C1 segment of cervical spinal cord (tissue), 14 donors: ENCODE measurements at places on chromosomes 6 and 20.

DNA sequence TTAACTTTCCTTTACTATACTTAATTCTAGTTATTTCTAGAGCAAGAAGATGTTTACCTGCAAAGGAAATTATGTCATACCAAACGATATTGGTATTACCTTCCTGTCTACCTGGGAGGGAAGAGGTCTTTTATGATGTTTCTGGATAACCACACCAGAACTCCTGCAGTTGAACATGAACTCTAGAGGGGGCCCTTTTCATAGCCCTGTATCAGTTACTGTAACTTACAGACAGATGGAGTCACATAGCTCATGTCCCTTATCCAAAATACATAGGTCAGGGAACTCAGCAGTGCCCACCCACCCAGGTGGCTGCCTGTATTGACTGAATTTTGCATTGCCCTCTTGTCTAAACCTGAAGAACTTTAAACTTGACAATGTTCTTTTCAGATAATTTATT, 35.1 kb upstream of the MYL9 start:
- DNase-seq: no peak

- no peak for DNase-seq
Measured at GRCh38 chr20:2349801-2350200, 30.9 kb upstream of the TGM6 start.

DNA sequence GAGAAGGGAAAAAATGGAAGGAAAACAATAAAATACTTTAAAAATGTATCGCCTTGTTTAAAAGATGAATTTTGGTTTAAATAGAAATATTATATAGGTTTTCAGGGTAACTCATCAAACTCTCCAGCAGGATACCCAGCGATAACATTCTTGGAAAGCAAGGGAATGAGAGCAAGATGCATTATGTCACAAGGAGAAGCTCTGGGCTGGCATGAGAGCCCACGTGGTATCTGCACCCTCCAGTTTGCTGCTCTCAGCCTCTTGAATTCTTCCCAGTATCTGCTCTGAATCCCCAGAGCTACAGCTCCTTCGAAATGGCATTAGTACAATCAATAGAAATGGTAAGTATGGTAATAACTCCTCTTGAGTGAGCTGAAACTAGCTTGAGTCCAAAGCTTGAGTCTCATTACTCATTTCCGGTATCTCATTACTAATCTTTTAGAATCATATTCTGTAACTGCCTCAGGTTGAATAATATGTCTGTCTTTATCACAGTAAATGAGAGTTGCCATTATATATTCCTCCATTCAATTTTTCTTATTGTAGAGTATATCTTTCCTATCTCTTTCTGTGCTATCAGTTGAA, 4.9 kb upstream of the TMEM242 start:
- DNase-seq: no peak

- DNase-seq: no peak
Measured at GRCh38 chr6:11209906-11210305, 22.6 kb downstream of the NEDD9 start.

GRCh38 chr6:56638760-56639159, 3.9 kb downstream of the DST start:
- no peak for DNase-seq

DNA sequence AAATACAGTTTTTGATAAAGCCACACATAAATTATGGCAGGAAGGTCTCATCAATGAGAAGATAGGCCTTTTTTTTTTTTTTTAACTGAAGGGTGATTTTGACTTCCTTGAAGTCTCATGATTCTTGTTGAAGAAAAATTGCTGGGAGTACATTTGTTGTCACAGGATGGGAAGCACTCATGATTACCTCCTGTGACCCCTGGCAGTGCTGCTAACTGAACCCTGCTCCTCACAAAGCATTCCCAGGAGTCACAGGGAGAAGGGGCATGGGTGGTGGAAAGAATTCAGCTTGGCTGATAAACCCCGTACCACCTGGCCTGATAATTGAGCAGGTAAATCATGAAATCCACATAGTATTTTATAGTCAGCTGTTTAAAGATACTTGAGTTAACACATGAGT, 86.9 kb downstream of the CD109 start:
- DNase-seq: no peak

- DNase-seq: no peak
Measured at GRCh38 chr20:18739751-18740166, 73.8 kb upstream of the SCP2D1 start.

DNA sequence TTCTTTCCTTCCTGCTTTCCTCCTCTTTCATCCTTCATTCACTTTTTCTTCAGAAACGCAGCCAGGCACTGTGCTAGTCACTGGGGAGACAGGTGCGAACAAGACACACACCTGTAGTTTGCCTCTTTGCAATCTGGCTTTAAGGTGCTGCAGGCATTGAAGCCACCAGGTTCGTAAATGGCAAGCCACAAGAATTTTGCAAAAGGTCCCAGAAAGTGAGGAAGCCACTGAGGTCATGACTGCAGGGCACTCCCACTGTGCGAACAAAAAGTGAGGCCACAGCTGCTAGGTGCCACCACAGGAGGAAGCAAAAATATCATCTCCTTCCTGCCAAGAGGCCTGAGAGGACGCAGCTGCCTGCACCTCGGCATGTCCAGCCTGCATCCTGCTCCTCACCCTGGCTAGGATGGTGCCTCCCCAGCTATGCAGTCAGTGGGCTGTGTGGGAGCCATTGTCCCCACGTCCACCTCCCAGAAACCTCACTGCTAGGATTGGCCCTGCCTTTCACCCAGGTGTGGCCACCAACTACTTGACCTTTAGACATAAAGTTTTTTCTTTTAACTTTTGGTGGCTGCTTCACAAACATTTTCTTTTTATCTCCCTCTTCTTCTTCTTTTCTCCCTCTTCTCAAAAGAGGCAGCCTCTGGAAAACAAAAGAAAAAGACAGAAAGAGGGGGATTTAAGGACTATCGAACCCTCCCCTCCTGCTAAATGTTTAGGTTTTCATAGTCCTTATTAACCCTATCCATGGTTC, 230.8 kb downstream of the BCAS1 start:
- DNase-seq: no peak
